ENCODE measurements at places on chromosomes 11 and 22. TPM values are rescaled to one million over a fixed set of nuclear protein-coding genes. Genes with fewer than 3 reads are reported as not detected.

- DNase-seq = no peak
Observed at GRCh38 chr11:93132836-93133235, 65.0 kb downstream of the SLC36A4 start.

GRCh38 chr22:19821523-19822300 is 33.0 kb downstream of the GNB1L start:
- DNase-seq = no peak

- DNase-seq = no peak
Observed at GRCh38 chr22:49595465-49596078, 232.1 kb downstream of the BRD1 start.

DNA sequence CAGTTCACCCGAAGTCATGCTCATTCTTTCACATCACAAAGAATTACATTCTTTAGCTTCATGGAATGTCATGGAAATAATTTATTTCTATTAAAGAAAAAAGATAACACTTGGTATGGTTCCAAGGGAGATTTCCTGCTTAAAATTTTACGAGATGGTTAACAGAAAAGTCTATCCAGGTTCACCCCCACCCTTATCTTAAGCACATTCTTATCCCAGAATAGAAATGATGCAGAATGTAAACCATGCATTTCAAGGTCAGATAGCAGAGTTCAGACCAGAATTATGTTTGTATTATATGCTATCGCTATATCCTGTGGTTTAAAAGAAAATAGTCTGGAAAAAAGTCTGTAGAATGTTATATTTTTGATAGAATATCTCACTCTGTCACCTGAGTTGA is 58.7 kb downstream of the GAS2 start:
- no peak for DNase-seq

DNA sequence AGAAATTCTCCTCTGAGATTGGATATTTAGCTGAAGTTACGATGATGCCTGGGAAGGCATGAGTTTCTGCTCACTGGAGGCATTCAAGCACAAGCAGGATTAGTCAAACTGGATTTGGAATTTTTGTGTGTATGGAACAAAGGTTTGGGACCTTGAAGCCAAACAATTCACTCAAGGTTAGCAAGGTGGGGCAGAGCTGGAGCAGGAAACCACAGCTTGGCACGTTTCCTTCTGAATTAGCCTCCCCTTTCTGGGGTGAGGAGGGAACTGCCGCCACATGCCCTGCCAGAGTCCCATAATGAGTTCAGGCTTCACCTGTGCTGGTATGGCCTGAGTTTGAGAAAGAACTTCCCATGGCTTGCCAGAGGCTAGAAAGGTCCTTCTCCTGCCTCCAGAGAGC is 50.9 kb upstream of the RRAS2 start:
- no peak for DNase-seq

DNA sequence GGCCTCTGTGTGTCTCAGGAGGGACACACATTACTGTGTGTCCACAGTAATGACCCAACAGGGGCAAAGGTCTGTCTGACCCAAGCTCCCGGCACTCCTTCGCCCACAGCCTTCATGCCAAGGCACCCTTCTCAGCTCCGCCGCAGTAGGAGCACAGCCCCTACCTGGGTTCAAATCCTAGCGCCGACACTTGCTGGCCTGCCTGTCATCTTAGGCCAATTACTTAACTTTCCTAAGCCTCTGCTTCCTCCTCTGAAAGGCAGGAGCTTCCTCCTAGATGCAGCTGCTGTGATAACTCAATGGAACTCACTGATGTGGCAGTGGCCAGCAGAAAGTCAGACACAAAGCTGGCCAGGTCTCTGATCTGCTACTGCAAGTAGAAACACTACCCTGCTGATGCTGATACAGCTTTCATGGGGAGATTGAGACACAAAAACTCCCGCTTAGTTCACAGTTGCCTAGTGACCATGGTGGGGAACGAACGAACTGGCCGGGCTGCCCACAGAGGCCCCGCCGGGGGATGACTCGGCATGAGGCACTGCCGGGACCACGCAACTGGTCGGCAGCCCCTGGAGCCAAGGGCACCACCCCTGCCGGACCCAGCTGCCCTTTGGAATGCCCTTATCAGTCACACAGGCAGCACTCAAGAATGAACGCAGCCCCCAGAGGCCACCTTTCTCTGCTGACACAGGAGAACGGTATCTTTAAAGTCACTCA is 8.1 kb downstream of the EHD1 start:
- no peak for DNase-seq

- no peak for DNase-seq
Observed at GRCh38 chr11:126669416-126669815, 313.9 kb downstream of the ST3GAL4 start.

DNA sequence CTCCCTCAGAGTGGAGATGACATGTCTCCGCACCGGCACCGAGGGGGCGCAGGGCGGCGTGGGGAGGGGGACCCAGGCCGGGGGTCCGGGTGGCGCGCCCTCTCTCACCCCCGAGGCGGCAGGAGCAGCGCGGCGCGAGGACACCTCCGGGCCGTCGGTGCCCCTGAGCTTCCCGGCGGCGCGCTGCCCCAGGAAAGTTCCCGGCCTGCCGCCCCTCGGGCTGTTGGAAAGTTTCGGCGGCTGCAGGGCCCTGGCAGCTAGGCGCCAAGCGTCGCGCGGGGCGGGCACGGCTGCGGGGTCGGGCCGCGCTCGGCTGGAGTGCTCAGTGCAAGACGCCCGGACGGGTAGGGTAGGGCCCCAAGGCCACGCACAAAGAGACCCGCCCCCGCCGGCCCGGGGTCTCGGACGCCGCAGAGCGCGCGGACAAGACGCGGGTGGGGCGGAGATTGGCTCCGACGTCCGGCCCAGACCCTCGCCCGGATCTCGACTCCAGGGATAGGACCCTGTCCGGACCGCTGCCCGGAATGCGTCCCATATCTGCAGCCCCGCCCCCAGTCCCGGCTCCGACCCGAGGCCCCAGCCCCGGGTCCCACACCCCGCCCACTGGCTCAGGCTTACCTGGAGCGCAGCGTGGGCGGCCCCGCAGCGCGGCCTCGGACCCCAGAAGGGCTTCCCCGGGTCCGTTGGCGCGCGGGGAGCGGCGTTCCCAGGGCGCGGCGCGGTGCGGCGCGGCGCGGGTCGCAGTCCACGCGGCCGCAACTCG is 471 bp downstream of the ARVCF start:
- DNase-seq = no peak

DNA sequence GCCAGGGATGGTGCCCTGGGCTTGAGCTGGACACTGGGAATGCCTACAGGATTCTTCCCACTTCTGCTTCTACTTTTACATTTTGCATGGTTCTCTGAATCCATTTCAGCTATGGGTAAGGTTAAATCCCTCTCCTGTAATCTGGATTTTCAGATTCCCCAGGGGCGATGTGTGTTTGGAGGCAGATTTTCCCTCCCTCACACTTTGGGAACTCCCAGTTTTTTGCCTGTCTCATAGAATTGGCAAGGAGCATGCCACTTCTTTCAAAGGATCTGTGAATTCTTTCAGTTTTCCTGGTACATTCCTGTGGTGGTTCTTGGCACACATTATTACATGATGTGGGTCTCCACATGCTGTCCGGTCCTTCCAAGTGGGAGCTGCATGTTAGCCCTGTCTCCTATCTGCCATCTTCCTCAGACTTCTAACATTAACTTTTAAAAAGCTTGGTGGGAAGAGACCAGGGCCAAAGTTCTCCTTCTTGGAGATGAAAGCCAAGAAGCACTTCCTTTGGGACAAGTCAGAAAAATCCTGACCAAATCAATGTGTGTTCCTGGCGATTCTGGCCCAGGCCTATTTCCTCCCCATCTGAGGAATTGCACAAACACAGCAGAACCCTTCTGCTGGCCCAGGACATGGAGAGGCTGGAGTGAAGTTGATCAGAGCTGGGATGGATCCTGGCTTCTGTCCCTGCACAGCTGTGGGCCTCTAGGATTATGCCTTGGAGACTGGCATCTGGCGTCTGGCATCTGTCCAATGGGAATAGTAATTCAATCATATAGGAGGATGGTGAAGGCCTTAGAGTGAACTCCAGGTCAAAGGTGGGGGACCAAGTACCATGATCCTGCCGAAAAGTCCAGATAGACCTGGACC is 5.4 kb upstream of the APOL2 start:
- no peak for DNase-seq

GRCh38 chr22:42945736-42946135 is 69.2 kb downstream of the PACSIN2 start:
- DNase-seq = no peak

GGT5 gene
- total RNA-seq = 3.6 TPM

HMGXB4 gene
- total RNA-seq = 23.7 TPM

ANGPTL5 gene
- total RNA-seq = not detected

TMEM151A gene
- 11.0 TPM for total RNA-seq

APOL3 gene
- total RNA-seq = 3.2 TPM

OR2AG2 gene
- total RNA-seq = 0.18 TPM

XKR3 gene
- total RNA-seq = not detected

RAG2 gene
- total RNA-seq = 0.10 TPM

All from Panc1 (cell line).